Activated CD8-positive, alpha-beta T cell treated with anti-CD3 and anti-CD28 coated beads, Interleukin-2, amount 10 ng/mL, durations not matched to agents 7 days and 5 days (primary cell): ENCODE measurements at places on chromosomes 6 and 20. TPM values are rescaled to one million over a fixed set of nuclear protein-coding genes. Genes with fewer than 3 reads are reported as not detected.

The WFDC10B gene
- total RNA-seq = not detected

GRCh38 chr6:31922942-31923341 lies 4.6 kb upstream of the C2 start:
- peaks cover 2% of the 10 kb centered on the region for H3K27me3 ChIP-seq
- H3K27ac ChIP-seq = no peak overlapping the region
- no peaks in the 10 kb centered on the region for H3K4me1 ChIP-seq
- DNase-seq = peak; percentile 42
- no peak overlapping the region for H3K4me3 ChIP-seq

- no peaks in the 10 kb centered on the region for H3K4me1 ChIP-seq
- no peaks in the 10 kb centered on the region for H3K36me3 ChIP-seq
- no peak overlapping the region for H3K27ac ChIP-seq
- no peak for DNase-seq
- no peak overlapping the region for H3K4me3 ChIP-seq
Measured at GRCh38 chr20:51211191-51211590, 188.3 kb upstream of the KCNG1 start.

DNA sequence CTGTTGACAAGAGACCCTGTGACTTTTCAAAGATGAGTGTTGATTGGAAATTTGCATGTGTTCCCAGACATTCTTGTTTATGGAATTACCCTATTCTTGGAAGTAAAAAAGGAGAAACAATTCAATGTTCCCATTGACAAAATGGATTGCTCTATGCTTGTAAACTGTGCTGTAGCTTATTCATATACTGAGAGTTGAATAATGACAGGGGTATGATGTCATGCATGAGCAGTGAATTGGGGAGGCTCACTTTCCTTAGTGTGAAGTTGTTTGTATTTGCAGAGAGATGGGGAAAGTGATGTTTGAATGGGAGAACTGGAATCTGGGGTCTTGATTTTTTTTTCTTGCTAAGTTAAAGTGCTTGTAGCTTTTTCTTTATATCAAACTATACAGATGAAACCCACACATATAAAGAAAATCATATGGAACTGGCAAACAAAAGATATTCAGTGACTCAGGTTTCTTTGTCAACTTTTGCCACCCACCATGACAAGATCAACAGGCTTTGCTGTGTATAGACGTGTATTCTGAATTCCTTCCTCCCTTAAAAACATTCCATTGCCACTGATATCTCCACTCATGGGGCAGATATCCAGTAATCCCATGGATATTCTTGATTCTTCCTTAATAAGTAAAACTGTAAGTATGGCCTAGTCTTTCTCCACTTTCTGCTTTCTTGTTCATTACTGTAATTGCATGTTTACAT lies 97.8 kb upstream of the JAG1 start:
- H3K4me1 ChIP-seq = no peaks in the 10 kb centered on the region
- no peak for DNase-seq
- no peaks in the 10 kb centered on the region for H3K36me3 ChIP-seq
- H3K27ac ChIP-seq = no peak overlapping the region
- no peaks in the 10 kb centered on the region for H3K27me3 ChIP-seq

The TOX2 gene
- total RNA-seq = 0.31 TPM
